ENCODE measurements at places on chromosomes 12 and 14.

DNA sequence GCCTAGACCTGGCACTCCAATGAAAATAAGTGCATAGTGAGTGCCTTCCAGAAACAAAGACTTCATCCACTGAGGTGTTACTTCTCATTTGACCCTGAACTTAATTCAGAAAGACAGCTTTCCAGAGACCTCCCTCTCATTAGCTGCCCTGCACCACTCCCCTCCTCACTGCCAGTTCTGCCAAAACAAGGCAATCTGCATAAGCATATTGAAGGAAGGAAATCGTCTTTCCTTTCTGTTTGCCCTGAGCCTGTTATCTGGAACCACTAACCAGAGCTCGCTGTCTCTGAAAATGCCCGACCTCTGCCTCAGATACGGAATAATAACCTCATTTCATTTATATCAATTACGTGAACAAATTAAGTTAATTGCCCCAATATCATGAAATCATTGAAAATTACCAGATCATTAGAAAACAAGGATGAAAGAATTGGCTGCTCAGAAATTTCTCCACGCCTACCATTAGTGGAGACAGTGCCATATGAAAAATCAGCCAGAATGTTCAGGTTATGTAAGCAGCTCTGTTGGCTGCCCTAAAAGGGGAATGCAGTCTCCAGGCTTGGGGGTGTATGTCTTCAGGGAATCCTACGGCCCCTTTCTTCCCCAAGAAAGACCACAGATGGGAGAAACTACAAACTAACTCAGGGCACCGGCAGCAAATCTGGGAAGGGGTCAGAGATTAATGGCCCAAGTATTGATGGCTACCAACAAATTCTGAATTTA is 149.9 kb upstream of the FKBP4 start:
- no peak for DNase-seq

DNA sequence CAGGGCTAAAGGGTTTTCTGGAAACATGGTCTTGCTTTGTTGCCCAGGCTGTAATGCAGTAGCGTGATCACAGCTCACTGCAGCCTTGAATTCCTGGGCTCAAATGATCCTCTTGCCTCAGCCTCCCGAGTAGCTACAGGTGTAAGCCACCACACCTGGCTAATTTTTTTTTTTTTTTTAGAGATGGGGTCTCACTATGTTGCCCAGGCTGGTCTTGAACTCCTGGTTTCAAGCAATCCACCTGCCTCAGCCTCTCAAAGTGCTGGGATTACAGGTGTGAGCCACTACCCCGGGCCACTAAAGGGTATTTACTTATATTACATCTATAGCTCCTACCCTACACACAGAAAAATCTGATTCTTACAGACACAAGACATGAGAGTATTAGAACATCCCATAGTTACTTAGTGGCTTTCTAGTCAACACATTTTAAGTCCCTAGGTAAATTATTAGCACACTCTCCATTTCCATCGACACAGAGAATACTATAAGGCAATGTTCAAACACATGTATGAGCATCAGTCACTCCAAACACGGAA is 6.2 kb upstream of the DCAF11 start:
- no peak for DNase-seq

DNA sequence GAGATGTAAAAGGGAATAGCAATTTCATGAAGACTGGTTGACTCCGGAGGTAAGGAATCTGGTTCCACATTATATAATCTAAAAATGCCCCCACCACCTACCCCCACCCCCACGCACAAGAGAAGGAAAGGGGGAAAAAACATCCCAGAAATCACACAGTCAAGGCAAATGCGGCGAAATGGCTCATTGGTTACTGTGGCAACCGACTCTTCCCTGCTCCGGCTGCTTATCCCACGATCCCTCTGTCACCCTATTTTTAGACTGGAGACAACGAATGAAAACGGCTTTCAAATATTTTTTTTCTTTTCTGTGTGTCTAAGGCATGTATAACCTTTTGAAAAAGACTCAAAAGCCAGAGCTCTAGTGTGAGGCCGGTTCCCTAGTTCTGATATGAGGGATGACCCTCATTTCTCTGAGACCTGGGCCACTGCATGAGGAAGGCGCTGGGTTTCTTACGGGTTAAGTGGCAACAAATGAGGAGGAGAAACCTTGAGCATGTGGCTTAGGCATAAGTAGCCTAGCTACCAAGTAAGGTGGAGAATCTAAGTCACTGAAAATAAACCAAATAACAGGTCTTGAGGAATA is 148.3 kb upstream of the GRIN2B start:
- no peak for DNase-seq

DNA sequence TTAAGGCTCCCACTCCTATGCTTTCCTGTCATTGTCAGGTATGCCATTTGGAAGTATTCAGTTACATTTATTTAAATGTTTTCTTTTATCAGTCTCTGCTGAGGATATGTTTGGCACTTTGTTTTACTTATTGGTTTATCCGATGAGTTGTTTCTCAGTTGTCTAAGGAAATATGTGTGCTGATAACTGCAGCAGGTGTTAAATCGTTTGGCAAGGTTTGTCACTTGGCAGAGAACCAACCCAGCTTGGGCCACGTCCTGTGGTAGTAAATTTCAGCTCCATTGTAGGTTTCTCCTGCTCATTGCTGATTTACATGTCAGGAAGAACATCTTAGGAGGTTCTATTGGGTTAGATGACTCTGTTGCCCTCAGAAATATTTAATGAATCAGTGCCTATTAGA is 22.0 kb upstream of the MGST1 start:
- DNase-seq = peak; percentile 55

DNA sequence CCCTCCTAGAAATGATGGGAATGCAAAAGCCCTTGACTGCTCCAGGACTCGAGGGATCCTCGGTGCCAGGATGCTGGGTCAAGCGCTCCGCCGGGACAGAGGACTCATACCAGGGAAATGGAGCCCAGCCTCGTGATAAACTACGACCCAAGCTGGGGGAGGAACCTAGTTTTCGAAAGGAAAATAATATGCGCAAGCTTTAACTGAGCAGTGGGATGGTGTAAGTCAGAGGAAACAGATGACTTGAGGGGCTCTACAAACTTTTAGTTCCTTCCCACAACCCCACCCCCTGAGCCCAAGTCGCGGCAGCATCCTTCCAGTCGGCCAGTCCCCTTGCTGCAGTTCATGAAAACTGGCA is 654 bp upstream of the SUPT16H start:
- no peak for DNase-seq

- DNase-seq = no peak
Measured at GRCh38 chr14:104267895-104268294, 129.5 kb downstream of the KIF26A start.

DNA sequence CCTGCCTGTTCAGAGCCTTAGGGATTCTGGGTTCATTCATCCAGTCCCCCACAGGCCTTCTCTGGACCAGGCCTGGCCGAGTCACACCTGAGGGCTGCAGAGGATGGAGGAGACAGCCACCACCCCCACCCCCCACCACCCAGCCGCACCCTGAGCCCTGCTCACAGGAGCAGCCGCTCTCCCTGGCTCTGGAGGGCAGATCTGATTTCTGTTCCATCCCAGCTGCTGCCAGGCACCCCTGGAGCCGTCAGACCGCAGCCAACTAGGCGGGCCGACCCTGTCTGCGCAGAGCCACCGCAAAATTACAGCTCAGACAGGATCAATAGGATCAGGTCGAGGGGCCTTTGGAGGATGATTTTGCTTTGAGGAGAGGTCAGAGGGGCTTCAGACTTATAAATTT is 154.6 kb upstream of the MYL2 start:
- no peak for DNase-seq

DNA sequence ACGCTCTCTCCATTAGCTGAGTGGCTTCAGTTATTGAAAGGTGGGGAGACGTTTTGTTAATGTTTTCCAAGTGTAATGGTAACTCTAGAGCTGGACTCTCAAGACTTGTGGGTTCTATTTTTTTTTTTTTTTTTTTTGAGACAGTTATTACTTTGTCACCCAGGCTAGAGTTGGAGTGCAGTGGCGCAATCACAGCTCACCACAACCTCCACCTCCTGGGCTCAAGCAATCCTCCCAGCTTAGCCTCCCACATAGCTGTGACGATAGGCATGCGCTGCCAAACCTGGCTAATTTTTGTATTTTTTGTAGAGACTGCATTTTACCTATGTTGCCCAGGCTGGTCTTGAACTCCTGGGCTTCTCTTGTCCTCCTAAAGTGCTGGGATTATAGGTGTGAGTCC is 26.2 kb downstream of the ATF1 start:
- DNase-seq = no peak

- no peak for DNase-seq
Measured at GRCh38 chr14:23021434-23021833, 11.5 kb upstream of the C14orf93 start.

DNA sequence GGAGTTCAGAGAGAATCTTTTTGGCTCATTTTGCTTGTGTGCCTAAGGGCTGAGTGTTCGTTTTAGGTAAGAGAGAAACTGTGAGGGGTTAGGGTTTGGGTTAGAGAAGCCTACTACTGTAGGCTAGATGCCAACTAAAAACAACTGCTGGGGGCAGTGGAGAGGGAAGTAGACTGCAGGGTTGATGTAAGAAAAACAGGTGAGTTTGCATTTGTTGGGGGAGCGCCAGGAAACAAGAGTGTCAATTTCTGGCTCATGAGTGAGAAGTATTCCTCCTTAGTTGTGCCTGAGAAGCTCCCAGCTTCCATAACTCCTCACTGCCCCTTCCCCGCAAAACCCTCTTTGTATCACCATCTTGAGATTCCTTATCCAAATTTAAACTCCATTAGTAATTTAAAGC is 92.3 kb downstream of the DERA start:
- no peak for DNase-seq

DNA sequence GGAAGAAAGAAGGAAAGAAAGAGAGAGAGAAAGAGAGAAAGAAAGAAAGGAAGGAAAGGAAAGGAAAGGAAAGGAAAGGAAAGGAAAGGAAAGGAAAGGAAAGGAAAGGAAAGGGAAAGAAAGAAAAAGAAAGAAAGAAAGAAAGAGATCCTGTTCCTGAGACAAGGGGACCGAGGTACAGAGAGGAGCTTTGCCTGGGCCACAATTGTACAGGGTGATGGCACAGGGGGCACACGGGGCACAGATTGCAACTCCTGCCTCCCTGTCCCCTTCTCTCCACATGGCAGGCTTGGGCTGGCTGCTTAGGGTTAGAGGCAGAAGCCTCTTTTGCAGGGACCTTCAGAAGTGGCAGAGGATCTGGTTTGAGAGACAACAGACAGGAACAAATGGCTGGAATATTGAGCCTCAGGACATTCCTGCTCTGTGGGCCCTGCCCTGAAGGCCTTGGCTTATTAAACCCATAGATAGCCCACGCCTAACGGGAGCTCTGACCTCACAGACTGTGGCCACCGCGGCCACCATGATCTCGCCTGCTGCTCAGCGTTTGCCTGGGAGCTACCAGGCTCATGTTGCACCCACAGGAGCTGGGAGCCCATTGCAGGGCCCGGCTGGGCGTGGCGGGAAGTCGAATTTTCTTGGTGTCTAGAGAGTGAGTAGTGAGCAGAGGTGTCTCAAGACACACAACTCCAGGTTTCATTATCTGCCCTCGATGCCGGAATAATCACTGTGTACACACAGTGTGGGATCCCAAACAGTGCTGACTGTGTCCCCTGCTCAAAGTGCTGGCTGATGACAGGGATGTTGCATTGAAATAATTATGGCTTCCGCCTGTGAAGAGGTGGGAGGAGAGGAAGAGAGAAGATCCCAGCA is 147.9 kb upstream of the NCOR2 start:
- no peak for DNase-seq

- DNase-seq = no peak
Measured at GRCh38 chr14:75459099-75459741, 31.4 kb downstream of the JDP2 start.

- DNase-seq = no peak
Measured at GRCh38 chr12:54301428-54302048, 723 bp upstream of the NFE2 start.

- no peak for DNase-seq
Measured at GRCh38 chr14:60964904-60965303, 16.0 kb downstream of the TRMT5 start.

DNA sequence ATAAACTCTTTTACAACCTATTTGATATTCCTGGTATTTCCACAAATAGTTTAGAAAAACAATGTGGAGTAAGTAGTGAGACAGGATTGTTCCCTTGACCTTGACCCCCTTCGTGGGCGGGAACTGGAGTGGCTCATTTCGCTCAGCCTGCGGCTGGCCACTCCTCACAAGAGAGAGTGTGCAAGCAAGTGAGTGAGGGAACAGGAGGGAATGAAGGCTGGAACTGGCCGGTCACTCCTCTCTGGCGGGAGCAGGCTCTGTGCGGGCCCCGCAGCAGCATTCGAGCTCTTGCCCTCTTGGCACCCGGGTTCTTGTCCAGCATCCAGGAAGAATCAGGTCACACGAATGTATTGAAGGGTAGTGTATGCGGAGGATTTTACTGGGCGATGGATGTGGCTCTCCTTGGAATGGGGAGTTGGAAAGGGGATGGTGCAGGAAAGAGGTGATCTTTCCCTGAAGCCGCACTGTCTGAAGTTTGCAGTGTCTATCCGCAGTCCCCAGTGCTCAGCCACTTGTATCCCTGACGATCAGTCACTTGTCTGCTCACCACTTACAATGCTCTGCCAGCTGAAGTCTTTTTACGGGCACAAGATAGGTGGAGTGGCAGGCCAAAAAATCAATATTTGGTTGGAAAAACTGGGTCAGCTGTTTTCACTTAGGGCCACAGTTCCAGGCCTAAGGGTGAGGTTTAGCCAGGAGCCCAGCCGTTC is 28.0 kb upstream of the TXNRD1 start:
- no peak for DNase-seq

DNA sequence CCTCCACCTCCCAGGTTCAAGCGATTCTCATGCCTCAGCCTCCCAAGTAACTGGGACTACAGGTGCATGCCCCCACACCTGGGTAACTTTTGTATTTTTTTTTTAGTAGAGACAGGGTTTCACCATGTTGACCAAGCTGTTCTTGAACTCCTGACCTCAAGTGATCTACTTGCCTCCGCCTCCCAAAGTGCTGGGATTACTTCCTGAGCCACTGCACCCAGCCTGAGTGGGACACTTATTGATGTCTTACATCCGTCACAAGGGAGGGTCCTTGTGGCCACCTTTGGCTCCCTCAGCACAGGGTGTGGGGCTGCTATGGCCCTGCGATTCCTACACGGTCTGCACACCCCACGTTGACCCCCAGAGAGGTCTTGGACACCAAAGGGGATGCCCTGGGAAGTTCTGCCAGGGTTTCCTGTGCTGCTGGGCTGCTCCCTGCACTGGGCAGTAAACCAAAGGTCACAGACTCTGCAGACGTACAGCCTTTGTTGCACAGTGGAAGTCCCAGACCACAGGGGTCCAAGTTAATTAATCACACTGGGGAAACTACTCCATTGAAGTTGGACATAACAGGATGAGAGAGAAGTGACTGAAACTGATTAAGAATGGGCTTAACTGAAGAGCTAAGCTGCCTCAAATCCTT is 95.7 kb downstream of the SAMD4A start:
- no peak for DNase-seq

GRCh38 chr12:93375906-93376305 is 1.8 kb upstream of the NUDT4 start:
- DNase-seq = no peak

DNA sequence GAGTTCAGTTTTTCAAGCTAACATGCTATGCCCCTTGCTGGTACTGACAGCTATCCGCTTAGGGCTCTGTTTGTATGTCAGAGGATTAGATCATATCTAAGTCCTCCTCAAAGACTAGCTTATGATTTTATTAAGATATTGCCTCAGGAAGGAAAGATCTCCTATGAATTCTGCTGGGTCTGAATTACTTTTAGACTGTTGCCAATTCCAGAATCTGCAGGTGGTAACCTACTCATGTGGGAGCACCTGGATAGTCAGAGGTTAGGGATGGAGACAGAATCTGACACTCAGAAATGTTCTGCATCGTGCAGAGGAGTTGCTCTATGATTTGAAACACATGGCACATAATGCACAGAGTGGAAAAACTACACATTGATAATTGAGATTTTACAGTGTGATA is 843.4 kb downstream of the SLC6A15 start:
- DNase-seq = no peak

GRCh38 chr12:109597795-109598427 is 24.3 kb downstream of the MVK start:
- peak; percentile 80 for DNase-seq
